Ascending aorta (tissue), 2 donors: ENCODE measurements at places on chromosomes 3 and 15. TPM values are rescaled to one million over a fixed set of nuclear protein-coding genes. Genes with fewer than 3 reads are reported as not detected.

GRCh38 chr15:60916032-60916678 is 312.9 kb downstream of the RORA start:
- no peak for DNase-seq

DNA sequence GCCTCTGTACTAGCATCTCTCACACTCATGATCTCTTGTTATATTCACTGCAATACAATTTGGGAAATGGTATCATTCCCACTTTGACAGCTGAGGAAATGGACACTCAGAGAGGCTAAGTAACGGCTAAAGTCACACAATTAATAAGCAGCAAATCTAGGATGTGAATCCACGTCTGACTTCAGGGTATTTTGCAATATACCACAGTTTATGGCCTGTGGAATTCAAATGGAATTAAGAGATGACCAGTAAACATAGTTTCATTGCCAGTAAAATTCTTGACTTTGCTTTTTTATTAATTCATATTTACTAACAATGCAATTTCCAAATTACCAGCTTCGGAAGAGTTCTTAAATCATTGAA is 61.1 kb downstream of the CCNL1 start:
- no peak for DNase-seq

- no peak for DNase-seq
These were observed 552.3 kb downstream of the NTRK3 start for GRCh38 chr15:87704276-87704675.

DNA sequence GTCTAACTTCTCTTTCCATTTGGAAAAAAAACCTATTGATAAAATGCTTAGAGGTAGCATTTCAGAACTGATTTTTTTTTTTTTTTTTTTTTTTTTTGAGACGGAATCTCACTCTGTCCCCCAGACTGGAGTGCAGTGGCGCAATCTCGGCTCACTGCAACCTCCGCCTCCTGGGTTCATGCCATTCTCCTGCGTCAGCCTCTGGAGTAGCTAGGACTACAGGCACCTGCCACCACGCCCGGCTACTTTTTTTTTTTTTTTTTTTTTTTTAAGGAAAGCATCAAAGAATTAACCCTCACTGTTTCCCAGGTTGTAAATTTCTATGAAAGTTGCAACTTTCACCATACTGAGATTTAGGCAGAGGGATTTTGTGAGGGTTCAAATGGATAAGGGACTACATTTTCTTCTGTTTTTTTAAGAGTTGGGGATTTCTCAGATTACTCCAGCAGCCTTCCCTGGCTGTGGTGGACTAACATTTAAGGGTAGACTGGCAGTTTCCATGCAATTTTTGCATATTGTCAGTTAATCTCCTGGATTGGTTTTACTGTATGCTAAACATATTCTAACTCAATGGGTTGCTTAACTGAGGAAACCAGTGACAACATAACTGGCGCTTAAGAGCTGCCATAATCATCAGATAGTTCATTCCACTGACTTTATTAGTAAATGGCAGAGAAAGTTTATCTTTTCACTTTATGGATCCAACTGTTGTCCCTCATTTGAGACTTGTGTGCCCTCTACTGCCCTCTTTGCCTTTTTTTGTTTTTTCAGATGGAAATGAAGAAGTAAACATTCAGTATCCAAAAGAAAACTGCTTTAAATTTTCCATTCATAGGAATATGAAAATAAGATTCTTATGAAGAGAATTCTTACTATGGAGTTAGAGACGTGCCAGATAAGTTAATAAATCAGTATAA is 93.7 kb downstream of the NPTN start:
- DNase-seq, result no peak

DNA sequence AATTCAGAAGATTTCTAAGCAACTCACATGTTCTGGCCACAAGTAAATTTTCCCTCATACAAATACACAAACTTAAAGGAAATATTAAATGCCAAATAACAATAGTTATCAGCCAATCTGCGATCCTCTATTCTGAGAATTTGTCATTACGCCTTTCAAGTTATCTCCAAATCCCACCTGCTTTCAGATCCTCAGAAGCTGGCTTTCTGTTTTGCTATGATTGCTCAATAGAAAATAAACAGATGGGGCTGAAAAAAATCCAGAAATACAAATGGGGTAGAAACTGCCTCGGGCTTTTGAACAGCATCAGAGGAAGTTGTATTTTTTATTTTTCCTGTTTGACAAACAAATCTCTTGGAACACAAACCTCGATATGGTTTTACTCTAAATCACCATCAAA is 74.0 kb upstream of the CNTN4 start:
- DNase-seq, result no peak

DNA sequence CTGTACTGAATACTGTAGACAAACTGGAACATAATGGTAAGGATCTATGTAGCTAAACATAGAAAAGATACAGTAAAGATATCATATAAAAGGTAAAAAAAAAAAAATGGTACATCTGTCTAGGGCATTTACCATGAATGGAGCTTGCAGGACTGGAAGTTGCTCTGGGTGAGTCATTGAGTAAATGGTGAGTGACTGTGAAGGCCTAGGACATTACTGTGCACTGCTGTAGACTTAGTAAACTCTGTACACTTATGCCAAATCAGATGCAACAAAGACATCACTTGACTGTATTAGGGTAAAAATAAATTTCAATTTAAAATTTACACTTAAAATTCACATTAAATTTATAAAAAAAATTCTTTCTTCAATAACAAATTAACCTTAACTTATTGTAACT is 281.3 kb upstream of the LMCD1 start:
- no peak for DNase-seq

DNA sequence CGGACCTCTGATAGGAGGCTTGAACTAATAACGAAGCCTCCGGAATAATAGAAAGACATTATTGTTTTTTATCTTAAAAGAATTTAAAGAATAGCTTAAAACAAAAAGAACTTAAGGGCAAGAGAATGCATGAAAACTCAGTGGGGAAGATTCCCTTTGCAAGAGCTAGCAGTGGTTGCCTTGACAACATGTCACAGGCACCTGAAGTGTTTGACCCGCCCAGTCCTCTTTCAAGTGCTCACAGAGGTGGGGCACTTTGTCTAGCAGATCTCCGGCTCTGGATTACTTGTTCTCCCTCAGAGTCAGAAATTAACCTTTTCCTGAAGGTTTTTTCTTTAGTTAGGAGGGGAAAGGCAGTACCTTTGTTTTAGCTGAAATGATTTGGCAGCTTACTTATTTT is 37.8 kb downstream of the LARS2 start:
- no peak for DNase-seq

DNA sequence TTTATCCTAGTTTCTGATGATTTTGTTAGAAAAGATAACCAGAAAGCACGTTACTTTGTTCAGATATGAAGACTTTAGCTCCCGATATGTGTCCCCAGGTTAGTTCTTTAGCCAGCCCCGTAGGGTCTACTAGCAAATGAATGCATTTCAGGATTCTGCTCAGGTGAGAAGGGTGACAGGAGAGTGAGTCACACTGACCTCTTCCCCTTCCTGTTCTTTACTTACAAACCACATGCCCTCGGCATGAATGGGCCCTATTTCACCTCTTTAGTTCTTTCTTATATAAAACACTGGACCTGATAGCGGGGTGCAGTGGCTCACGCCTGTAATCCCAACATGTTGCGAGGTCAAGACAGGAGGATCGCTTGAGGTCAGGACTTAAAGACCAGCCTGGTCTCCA is 98.4 kb downstream of the SLC49A4 start:
- DNase-seq, result no peak

DNA sequence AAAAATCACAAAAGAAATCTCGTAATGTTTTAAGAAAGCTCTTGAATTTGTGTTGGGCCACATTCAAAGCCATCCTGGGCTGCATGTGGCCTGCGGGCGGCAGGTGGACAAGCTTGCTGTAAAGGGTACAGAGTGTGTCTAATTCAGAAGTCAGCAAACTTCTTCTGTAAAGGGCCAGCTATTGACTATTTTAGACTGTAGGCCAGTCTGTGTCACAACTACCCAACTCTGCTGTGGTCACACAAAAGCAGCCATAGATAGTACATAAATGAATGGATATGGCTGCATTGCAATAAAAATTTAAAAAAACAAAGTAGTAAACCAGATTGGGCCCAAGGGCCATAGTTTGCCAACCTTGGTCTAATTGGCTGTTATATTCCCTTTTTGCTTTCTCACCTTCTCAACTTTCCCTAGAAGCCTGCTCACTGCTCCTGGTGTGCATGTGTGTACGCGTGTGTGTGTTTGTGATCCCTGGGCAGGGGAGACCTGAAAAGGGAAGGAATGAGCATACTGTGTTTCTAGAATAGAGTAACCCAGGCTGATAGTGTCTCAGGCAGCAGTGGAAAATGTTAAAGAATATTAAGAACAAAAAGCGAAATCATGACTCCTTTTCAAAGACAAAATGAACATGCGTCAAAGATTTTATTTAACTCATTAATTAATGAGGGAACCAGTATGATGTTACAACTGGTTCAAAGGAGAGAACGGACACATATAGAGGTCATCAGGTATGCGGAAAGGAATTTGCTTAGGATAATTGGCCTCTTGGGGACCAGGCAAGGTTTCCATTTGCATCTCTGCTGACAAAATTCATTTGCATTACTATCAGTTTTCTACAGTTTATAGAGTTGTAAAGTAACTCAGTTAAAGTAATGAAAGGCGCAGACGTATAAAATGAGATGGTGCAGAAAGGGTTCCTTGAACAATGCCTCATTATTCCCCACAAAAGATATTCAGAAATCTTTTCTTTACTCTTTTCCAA is 248.0 kb downstream of the THSD4 start:
- no peak for DNase-seq

DNA sequence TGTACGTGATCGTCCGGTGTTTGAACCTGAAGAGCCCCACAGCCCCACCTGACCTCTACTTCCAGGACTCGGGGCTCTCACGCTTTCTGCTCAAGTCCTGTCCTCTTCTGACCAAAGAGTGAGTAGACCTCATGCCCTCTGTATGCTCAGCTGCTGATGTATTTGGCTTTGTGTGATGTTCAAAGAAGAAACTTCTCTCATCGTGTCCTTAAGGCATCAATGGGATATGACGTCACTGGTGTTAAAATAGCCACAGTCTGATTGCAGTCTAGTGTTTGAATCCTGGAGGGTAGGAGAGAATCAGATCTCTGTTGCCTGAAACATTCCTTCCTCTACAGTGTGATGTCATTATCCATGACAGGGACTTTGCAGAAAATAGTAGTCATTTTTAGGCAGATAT is 28.1 kb downstream of the ABHD2 start:
- no peak for DNase-seq

- DNase-seq, result no peak
These were observed 98.2 kb upstream of the NR2F2 start for GRCh38 chr15:96232335-96232734.

DNA sequence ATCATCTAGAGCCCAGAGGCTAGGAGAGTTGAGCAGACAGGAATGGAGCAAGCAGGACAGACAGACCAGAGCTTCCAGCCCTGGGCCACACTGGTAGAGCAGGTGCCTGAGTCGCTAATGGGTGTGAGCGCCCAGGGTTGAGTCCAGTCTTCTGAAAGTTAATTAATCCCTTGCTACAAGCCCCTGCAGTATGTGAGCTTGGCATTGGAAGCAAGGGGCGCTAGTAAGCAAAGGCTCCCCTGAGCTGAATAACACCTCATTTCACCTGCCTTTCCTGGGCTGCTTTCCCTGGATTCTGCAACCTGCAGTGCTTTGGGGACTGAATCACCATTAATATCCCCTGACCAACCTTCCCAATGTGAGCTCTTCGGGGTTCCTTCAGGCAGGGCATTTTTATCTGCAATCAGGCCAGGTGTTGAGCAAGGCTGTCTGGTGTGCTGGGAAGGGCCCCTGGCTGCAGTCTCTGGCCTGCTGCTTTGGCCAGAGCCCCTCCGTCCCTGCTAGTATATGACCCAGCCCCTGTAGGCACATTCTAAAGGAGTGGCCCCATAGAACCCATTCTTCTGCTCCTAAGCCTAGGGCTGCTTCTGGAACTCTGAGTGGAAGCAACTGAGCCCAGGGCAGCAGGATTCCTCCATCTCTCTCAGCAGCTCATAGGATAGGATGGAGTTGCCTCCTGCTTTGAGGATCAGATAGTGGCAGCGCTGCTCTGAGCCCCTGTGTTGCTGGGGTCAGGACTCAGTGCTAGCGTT is 45.1 kb upstream of the EPHB1 start:
- no peak for DNase-seq

DNA sequence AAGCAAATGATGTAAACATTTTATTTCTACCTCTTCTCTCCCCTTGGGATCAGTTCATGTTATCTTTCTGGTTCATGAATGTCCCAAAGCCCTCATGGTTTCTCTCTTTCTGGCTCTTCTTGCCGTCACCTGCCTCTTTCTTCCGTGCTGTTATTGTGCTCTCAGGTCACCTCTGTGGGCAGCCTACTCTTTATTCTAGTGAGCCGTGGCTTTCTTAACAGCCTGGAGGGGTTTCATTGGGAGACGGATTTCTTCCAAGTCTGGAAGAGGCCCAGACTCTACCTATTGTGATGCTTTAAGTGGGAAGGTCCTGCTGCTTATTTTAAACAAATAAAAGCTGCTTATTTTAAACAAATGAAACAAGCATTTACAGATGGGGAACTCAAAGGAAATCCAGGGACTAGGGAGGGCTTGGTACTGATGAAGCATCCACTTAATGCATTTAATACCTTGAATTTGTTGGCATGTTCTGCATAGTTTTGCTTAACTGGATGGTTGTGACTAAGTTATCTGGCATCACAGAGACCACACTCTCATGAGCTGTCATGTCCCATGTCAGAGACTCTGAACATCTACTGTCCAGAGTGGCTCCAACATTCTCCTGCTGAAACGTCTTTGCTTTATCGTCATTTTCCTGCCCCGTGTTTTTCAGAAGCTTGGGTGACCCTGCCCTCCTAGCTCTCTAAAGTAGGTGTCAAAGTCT is 443.3 kb downstream of the GABRG3 start:
- no peak for DNase-seq

- DNase-seq, result no peak
These were observed 267.2 kb downstream of the MFSD1 start for GRCh38 chr3:159069091-159069490.

- DNase-seq, result no peak
These were observed 41.8 kb downstream of the IQCB1 start for GRCh38 chr3:121793078-121793477.

DNA sequence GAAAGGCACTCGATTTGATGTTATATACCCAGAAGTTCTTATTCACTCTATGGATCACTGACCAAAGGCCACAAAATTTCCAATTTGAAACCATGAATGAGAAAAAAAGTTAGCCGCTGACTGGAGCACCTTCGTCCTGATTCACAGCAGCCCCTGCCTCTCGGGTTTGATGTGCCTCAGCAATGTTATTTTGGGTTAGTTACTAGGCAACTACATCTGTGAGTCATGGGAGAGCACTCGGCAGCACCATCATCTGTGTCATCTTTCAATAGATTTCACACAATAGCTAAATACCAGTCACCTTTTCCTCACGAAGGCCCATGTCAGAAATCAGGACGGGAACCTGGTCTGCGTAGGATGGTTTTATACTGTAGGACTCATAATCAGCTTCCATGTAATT is 269.2 kb downstream of the ZBBX start:
- no peak for DNase-seq

GRCh38 chr15:51267703-51268083 is 70.7 kb downstream of the CYP19A1 start:
- no peak for DNase-seq

Gene CD96
- total RNA-seq, result 0.32 TPM

Gene ARGFX
- total RNA-seq, result not detected

Gene LSMEM2
- total RNA-seq, result not detected

Gene ARID3B
- 13.3 TPM for total RNA-seq

Gene LOXL1
- total RNA-seq, result 260 TPM

Gene TUBGCP4
- 13.4 TPM for total RNA-seq

Gene SERPINI2
- total RNA-seq, result not detected
